ENCODE measurements at places on chromosomes 2 and 18. TPM values are rescaled to one million over a fixed set of nuclear protein-coding genes. Genes with fewer than 3 reads are reported as not detected.

- no peak for DNase-seq
Observed at GRCh38 chr2:202750763-202751427, 116.1 kb downstream of the FAM117B start.

DNA sequence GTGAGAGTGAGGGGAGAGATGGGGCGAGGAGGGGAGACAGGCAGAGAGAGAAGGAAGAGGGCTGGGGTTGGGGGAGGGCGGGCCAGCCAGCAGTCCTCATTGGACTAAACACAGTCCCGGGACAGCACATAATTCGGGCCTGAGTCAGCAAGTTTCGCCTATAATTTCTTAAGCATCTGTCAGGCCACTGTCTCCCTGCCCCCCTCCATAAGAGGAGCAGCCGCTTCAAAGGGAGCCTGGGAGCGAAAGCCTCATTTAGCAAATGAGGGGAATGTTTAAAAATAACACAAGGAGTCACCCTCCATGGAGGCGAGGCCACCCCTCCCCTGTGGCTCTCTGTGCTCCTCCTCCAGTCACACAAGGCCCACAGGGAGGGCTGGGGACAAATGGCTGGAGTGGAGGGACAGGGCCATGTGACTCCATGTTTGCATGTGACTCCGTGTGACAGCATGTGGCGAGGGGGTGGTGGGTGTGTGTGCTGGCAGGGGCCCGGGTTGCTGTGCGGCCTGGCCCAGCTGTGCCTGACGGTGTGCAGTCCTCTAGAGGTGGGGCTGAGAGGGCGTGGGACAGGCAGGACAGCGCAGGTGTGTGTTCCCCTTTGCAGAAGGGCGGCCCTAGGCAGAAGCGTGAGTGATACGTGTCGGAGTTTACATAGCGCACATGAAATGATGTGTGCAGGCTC, 162.4 kb downstream of the CELF4 start:
- DNase-seq, result no peak

Gene GCG
- not detected for total RNA-seq

Gene ARHGEF33
- 0.05 TPM for total RNA-seq

GRCh38 chr2:84640411-84640810, 124.1 kb downstream of the DNAH6 start:
- peak; percentile 13 for DNase-seq

GRCh38 chr18:11851806-11852337, 659 bp downstream of the CHMP1B start:
- no peak for DNase-seq

DNA sequence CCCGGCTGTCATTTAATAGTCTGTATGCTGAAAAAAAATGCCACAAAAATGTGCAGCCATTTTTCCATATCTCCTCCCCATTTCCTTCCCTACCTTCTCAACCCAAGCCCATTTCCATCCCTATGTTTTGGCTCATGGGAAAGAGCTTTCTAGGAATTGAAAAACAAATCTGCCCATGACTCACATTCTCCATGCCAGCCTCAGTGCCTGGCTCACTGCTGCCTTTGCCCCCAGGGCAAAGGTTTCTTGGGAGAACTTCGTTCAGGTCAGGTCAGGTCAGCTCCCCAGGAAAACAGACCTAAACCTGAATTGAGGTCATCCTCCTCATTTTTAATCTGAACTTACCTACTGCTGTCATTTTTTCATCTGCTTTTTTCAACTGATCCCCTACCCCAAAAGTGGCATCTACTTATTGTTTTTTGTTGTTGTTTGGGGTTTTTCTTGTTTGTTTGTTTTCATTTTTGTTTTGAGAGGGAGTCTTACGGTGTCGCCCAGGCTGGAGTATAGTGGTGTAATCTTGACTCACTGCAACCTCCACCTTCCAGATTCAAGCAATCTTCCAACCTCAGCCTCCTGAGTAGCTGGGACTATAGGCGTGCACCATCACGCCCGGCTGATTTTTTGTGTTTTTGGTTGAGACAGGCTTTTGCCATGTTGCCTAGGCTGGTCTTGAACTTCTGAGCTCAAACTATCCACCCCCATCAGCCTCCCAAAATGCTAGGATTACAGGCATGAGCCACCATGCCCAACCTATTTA, 66.7 kb downstream of the FECH start:
- DNase-seq, result no peak

Gene DYNAP
- not detected for total RNA-seq

DNA sequence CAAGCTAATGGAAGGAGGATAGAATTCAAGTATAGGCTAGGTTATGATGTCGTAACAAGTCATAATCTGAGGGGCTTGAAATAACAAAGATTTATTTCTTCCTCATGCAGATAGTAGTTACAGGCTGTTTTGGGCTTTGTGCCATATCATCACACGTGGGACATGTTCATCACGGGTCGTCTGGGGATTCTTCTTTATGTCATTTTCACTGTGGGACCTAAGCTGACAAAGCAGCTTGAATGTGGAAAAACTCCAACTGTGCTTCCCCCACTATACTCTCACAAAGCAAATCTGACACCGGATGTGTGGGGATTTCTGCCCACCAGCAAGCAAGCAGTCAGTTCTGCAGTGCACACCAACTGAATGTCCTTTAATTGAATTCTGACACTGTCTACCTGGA, 124.8 kb downstream of the LTBP1 start:
- DNase-seq, result no peak

GRCh38 chr2:105910497-105911238, 166.0 kb downstream of the NCK2 start:
- peak; percentile 55 for DNase-seq

DNA sequence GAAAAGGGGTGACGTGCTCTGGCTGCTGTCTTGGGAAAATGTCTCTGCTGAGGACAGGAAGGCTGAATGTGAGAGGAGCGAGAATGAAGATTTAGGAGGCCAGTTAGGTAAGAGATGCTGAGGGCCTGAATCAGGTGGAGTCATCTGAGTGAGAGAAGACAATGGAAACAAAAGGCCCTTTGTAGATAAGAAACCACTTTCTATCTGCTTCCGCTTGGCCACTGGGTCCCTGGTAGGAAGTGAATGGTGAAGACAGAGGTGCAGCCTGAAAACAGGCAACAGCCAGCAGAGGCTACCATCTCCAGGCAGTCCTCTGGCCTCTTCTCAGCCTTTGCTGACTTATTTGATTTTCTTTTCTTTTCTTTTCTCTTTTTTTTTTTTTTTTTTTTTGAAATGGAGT, 374.0 kb upstream of the SLC14A2 start:
- no peak for DNase-seq

GRCh38 chr2:182240862-182241371, 185.9 kb downstream of the PDE1A start:
- DNase-seq, result peak; percentile 44

GRCh38 chr2:121095257-121096080, 189.5 kb downstream of the TFCP2L1 start:
- peak; percentile 86 for DNase-seq

Gene ACYP2
- 7.0 TPM for total RNA-seq

DNA sequence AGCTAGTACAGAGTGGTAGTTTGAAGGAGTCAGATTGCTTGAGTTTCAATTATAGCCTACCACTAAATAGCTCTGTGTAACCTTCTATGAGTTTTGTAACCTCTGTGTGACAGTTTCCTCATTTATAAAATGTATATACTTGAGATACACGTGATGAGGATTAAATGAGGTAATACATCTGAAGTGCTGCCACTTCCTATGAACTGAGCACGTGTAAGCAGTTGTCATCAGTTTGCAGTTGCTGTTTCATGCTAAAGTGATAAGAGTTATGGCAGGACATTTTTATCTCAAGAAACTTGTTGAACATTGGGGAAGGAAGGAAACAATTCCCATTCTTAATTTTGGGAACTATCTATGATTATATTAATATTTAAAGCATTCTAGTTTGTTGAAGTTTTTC, 38.5 kb downstream of the CARF start:
- DNase-seq, result no peak

- no peak for DNase-seq
Observed at GRCh38 chr2:241609859-241610793, 26.8 kb downstream of the THAP4 start.

GRCh38 chr2:46377101-46377581, 79.9 kb downstream of the EPAS1 start:
- DNase-seq, result peak; percentile 50

GRCh38 chr2:28582152-28582551, 86.3 kb downstream of the PLB1 start:
- no peak for DNase-seq

GRCh38 chr18:56026509-56026908, 438.5 kb upstream of the TCF4 start:
- DNase-seq, result no peak

- no peak for DNase-seq
Observed at GRCh38 chr2:48112911-48113680, 206.8 kb upstream of the FBXO11 start.

GRCh38 chr2:193963472-193964119, 1693.4 kb upstream of the SLC39A10 start:
- peak; percentile 29 for DNase-seq

DNA sequence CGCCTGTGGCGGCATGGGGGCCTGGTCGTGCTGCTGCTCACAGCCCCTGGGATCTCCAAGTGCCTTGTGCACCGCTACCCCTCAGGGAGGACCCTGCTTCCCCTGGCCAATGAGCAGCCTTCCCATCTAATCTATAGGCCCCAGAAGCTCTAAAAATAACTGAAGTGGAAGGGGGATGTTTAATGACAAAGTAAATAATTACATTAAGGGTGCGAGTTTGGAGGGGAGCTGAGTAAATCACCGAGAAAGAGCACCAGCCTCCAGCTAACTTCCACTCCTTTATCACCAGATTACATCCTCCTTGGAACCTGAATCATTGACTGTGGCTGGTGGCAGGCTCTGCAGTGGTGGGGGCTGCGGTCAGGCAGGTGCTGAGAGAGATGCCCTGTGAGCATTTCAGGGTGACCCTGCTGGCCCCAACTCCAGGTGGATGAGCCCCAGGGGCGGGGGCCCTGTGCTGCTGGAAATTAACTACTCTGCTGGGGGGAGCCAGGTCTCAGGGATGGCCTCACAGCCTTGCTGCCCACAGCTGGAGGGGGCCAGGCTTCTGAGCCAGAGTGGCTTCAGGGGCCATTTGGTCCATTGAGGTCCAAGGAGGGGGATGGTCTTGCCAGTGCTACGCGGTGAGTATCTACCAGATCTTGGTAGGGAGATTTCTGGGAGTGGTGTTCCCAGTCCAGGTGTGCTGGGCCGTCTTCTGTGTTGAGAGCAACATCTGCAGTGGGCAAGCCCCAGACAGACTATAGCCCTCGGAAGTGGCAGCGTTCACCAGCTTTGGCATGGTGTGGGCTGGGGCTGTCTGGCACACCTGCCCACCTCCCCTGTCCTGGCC, 74.2 kb downstream of the GLI2 start:
- no peak for DNase-seq

Gene NOSTRIN
- total RNA-seq, result 0.40 TPM

DNA sequence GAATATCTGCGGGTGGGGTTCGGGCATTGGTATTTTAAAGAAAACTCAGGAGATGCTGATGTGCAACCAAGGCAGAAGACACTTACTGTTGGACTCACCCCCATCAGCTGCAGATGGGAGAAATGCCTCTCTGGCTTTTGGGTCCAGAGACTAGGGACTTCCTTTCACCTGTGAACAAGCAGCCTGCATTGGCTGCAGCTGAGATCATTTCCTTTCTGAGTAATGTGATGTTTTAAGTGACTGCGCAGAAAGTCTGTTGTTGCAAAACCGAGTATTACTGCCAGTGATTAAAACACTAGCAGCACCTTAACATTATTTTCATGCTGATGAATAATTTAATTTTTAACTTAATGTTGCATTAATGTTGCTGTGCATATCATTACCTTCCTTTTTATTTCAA, 143.0 kb downstream of the TSN start:
- DNase-seq, result no peak

DNA sequence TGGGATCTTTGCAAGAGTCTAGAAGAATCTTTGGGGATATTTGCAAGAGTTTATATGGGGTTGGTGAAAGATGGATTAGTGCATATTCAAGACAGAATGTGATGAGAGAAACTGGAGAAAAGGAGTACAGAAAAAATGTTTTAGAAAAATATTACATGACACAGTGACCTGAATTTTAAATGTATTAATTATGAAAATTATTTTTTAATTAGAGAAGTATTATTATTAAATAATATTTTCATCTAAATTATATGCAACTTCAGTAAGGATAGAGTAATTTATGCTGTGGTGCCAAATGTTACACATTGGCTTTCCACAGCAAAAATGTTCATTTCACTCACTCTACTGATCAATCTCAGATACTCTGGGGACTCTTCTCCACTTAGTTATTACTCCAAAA, 1442.8 kb upstream of the SLC39A10 start:
- DNase-seq, result no peak

Gene EDAR
- total RNA-seq, result not detected

- DNase-seq, result no peak
Observed at GRCh38 chr2:48600204-48600813, 17.3 kb upstream of the GTF2A1L start.

DNA sequence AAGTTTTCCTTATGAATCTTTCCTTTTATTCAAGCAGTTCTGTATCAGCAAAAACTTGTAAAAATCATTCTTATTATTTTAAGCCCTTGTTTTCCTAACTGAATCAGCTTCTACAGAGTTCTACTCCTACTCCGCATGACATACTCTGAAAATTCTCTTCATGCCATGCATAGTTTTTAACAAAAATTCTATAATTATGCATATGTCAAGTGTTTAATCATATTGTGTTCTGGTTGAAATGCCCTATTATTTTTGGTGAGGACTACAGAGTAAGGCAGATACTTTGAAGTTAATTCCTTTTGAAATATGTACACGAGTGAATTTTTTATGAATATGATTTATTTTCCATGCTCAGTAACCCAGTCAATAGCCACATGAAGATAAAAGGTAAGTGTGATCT, 28.8 kb downstream of the ANKRD30B start:
- DNase-seq, result no peak

GRCh38 chr18:26327062-26327461, 100.8 kb downstream of the TAF4B start:
- DNase-seq, result no peak

DNA sequence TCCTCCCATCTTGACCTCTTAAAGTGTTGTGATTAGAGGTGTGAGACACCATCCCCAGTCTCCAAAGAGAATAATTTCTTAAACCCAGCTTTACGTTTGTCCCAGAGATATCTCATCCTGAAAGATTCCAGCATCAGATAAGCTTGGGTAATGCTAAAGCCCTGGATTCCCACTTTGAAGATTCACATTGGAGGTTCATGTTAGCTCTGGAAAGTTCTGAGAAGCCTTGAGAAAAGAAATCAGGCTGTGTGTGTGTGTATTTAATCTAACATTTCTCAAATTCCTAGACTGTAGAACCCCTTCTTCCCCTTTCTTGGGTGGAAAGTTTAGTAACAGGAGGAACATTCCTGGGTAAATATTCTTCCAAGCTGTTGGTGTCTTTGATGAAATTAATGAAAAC, 18.0 kb downstream of the ZNF532 start:
- no peak for DNase-seq

DNA sequence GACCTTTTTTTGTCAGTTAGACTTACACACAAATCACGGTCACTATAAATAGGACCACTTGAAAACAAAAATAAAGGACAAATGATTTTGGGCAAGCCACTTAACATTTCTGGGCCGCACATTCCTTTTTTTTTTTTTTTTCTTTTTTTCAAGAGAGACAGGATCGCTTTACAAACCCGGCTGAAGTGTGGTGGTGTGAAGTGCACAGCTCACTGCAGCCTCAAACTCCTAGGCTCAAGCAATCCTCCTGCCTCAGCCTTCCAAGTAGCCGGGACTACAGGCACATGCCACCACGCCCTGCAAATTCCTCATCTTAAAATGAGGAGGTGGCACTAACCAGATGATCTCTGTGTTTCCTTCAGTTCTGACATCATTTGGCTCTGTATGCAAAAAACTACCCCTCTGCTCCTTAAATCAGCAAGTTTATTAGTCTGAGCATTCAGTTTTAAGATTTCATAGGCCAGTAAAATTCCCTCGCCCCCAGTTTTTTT, 28.3 kb upstream of the MRO start:
- no peak for DNase-seq

GRCh38 chr2:34102339-34102738, 503.2 kb upstream of the FAM98A start:
- DNase-seq, result no peak

Data from SJCRH30 (cell line).